Activated CD4-positive, alpha-beta T cell treated with anti-CD3 and anti-CD28 coated beads, Interleukin-2, amount 10 ng/mL, durations not matched to agents 7 days and 5 days (primary cell): ENCODE measurements at places on chromosomes 4 and X.

GRCh38 chrX:13092455-13092941, 48.1 kb upstream of the FAM9C start:
- DNase-seq: peak; percentile 89

DNA sequence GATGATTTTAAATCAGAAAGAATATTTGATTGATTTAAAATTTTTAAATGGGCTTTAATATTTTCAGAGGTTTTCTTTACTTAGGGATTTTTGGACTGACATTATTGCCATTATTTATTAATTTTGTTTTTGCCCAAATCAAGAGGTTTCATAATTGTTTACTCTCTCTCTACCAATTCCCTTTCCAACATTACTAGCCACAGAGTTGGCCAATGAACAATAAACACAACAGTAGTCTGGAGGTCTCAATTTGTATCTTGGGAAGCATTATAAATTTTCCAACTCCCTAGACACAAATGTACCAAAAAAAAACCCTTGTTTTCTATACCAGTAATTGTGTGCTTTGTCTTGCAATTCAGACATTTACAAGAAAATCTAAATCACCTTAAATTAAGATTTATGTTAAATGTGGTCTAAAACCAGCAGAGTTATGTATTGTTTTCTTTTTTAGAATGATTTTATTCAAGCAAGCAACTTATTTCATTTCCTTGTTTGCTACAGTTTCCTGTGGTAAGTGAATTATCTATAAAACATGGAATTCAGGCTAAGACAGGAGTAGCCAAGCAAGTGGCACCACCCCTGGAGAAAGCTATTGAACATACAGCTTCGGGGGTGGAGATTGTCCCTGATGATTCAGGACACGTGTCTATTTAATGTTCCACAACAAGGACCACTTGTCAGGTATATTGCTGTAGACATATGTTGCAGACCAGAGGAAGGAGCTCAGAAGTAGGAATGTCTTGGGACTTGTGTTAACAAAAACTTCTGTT, 622 bp downstream of the KLKB1 start:
- no peak for DNase-seq

- no peak for DNase-seq
These were observed 179.3 kb upstream of the GEMIN8 start for GRCh38 chrX:14209034-14209433.

DNA sequence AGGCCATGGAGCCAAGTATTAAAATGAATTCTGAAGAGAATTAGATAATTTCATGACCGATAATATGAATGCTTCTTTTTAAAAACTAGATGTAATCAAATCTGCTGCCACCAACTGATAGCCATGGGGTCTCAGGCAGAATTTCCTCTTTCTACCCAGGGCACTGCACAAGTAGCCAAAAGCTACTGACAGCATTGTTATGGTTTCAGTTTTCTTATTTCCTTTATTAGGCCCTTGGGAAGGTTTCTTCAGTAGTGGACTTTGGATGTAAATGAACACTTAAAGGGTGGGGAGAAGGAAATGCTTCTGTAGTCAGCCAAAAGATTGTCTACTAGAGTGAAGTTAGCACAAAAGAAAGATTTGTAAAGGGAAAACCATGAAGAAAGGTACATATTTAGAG, 686.0 kb downstream of the ADGRL3 start:
- no peak for DNase-seq

DNA sequence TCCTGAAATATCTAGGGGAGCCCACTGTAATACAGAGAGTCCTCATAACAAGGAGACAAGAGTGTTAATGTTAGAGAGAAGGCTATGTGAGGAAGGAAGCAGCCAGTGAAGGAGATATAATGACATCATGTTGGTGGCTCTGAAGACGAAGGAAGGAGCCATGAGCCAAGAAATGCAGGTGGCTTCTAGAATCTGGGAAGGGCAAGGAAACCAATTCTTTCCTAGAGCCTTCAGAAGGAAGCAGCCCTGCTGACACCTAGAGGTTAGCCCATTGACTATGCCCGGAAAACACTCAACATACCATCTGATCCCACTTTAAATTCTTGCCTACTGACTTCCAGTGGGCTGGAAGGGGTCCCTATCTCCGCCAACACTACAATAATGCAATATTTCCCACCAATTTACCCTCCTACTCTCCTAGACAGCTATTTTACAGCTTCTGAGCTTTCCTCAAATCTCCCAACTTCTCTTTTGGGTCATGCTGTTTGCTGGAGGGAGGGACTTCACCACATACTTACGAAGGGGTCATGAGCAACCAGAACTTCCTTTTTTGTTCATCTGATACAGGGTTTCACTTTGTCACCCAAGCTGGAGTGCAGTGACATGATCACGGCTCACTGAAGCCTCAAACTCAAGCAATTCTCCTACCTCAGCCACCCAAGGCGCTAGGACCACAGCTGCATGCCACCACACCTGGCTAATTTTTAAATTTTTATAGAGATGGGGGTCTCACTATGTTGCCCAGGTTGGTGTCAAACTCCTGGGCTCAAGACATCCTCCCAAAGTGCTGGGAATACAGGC, 25.2 kb upstream of the G3BP2 start:
- DNase-seq: no peak

DNA sequence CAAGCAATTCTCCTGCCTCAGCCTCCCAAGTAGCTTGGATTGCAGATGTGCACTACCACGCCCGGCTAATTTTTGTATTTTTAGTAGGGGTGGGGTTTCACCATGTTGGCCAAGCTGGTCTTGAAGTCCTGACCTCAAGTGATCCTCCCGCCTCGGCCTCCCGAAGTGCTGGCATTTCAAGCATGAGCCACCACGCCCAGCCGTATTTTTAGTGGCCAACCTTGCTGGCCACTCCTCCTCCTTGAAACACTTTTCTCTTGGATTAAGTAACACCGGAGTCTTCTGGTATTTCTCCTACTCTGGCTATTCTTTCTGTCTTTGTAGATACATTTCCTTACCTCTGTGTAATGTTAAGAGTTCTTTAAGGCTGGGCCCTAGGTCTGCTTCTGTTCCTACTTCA, 11.1 kb upstream of the RPL39 start:
- no peak for DNase-seq

GRCh38 chrX:115679460-115679859, 118.5 kb downstream of the PLS3 start:
- no peak for DNase-seq

DNA sequence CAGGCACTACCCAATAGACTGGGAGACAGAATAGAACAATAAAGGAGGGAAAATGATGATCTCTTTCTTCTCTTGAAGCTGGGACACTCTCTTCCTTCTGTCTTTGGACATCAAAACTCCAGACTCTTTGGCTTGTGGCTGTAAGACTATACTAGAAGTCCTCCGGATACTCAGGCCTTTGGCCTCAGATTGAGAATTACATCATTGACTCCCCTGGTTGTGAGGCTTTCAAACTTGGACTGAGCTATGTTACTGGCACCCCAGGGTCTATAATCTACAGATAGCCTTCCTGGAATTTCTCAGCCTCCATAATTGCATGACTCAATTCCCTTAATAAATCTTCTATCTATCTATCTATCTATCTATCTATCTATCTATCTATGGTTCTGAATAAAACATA, 294.2 kb upstream of the CT83 start:
- no peak for DNase-seq

GRCh38 chr4:140807491-140808252, 51.5 kb upstream of the TBC1D9 start:
- no peak for DNase-seq

DNA sequence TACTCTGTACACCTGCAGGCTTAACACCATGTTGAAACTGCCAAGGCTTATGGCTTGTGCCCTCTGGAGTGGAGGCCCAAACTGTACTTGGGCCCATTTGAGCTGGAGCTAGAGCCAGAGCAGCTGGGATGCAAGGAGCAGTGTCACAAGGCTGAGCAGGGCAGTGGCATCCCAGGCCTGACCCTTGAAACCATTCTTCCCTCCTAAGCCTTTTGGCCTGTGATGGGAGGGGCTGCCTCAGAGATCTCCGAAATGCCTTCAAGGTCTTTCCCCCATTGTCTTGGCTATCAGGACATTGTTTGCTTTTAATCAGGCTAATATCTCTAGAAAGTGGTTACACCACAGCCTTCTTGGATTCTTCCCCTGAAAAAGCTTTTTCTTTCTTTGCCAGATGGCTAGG, 10.9 kb upstream of the PNMA5 start:
- DNase-seq: no peak

- peak; percentile 46 for DNase-seq
These were observed 36.9 kb downstream of the NLGN3 start for GRCh38 chrX:71181558-71181909.

DNA sequence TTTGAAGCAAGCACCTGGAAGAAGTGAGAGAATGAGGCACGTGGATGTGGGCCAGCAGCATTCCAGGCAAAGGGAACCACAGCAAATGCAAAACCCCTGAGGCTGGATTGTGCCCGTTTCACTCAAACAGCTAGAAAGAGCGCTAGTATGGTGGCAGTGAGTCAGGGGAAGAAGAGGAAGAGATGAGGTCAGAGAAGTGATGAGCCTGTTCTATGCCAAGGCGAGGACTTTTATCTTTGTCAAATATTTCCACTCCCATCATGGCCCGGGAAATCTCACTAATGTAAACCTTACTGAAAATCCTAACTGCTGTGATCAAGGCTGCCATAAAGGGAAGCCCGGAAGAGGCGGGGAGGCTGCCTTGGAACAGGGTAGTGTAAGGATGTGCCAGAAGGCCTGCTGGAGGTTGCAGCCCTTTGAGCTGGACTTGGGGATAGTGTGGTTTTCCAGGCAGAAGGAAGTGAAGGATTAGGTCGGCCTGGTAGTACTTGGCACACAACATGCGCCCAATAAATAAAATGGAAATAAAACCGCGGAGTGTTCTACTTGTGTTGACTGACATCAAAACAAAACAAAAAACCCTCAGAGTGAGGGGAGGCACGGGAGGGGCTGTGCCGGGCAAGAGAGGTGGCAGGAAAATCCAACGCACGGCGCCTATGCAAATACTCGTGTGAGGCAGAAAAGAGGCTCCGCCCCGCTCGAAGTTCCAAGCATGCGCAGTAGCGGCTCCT, 1.2 kb upstream of the CDK16 start:
- peak; percentile 7 for DNase-seq

GRCh38 chrX:39331082-39331704, 529.9 kb downstream of the MID1IP1 start:
- no peak for DNase-seq
